ENCODE measurements at places on chromosomes 7 and 10.

DNA sequence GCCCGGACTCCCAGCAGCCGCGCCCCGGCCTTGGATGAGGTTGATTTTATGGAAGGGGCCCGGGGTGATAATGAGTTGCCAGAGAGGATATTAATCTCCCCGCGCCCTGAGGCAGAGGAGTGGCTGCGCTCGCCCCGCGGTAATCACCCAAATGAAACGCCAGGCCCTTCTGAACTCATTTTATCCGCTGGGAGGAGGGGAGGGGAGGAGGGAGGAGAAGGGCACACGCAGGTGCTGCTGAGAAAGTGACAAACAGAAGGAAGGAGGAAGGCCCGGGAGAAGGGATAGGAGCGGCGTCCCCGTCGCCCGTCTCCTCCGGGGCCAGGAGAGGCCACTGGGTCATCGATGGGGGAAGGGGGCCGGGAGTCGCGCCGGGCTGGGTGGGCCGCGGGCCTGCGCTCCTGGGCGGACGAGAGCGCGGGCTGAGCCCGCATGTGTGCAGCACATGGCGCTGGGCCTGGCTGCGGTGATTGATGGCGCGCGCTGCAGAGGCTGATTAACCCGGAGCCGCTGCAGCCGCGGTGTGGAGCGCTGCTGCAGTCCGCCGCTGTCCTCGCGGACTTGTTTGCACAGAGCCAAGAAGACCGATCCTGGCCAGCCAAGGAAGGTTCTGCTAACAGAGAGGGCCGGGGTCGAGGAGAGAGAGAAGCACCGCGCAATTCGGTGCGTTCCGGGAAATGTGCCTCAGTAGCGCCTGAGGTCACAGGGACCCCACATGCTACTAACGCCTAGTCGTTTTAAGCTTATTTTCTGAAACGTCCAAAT lies 6.5 kb downstream of the MNX1 start:
- DNase-seq: no peak

DNA sequence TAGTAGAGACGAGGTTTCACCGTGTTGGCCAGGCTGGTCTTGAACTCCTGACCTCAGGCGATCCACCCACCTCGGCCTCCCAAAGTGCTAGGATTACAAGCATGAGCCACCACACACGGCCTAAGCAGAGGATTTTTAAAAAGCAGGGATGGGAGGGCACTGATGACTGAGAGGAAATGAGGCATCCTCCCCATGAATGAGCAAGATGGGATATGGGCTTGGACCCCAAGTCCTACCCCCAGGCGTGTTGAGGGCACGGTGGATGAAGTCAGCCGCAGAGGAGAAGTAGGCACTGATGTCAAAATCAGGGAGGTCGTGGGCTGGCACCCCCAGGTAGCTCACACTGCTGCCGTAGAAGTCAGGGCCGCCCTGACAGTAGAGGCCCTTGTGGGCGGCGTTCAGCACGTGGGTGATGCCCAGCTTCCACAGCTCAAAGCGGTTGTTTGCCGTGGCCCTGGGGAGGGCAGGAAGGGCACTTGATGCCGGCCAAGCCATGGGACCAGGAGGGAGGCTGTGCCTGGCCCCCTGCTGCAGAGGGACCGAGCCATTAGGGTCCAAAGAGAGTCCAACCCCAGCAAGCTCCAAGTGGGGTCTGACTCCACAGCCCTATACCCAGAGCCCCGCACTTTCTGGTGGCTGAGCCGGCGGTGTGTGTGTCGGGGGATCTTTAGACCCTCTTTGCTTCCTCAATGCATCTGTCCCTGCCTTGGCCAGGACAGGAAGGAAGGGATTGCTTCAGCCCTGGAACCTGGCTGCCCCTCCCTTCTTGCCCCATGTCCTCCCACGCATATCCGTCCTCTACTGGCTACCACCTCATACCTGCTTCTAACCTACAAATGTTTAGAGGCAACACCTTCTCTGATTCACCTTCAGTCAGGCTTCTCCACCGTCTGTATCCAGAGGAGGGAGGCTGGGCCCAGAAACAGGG lies 3.4 kb upstream of the SAMD8 start:
- no peak for DNase-seq

DNA sequence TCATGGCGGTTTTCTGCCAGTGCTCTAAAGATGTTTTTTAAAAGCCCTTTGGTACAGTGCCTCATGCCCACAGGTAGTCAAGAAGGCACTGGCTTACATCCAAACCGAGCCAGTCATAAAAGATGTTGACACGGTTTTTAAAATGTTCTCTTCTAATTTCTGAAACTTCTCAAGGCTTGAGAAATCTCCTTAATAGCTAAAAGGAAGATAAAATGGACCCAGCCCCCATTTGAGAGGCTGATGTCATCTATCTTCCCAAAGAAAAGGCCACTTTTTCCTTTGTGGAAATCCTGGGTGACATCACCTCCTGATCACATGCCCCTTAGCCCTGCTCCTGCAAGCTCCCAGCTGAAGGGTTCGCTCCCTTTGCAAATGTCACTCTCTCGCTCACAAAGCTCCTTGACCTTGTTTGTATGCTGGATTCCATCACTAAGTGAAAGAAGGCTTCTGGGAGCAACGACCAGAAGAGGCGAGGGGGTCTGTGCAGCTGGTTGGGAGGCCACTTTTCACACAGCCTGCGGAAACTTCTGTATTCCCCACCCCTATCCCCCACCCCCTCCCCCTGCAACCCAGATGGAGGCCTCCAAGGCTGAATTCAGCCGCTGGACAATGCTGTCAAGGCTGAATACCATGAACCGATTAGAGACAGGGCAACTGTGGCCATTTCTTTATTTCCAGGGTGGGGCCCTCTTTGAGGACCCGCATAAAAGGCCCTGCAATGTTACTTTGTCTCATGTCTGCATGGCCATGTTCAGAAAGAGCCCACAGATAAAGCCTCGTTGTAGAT lies 122.8 kb downstream of the CUBN start:
- DNase-seq: no peak

GRCh38 chr7:28296571-28297483 lies 115.5 kb upstream of the CREB5 start:
- DNase-seq: no peak

- no peak for DNase-seq
These were observed 43.1 kb downstream of the BRAF start for GRCh38 chr7:140881507-140882228.

GRCh38 chr7:112596260-112596659 lies 115.5 kb downstream of the LSMEM1 start:
- no peak for DNase-seq

GRCh38 chr7:149743476-149744255 lies 29.7 kb downstream of the ZNF467 start:
- no peak for DNase-seq

- no peak for DNase-seq
These were observed 84.0 kb downstream of the ARL4A start for GRCh38 chr7:12771378-12771877.

DNA sequence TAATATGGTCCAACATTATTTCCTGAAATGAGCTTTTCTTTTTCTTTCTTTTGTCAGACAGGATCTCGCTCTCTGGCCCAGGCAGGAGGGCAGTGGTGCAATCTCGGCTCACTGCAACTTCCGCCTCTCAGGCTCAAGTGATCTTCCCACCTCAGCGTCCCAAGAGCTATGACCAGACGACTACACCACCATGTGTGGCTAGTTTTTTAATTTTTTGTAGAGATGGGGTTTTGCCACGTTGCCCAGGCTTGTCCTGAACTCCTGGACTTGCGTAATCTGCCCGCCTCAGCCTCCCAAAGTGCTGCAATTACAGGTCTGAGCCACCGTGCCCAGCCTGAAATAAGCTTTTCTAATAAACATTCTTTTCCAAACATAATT lies 48.6 kb downstream of the CUL2 start:
- DNase-seq: no peak

DNA sequence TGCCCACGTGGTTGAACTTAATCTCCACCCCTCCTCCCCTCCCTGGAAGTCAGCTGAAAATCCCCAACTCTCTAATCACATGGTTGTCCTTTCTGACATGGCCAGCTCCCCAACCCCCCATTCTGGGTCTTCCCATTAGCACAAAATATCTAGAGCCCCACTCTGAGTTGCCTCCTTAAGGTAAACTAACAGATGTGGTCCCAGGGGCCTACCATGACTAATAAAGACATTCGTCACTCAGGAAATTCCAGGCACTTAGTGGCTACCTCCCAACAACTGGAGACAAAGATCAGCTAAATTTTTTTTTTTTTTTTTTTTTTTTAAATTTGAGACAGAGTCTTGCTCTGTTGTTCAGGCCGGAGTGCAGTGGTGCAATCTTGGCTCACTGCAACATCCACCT lies 21.1 kb downstream of the CCDC126 start:
- DNase-seq: no peak

GRCh38 chr7:129468547-129468946 lies 33.8 kb upstream of the SMKR1 start:
- no peak for DNase-seq

- DNase-seq: no peak
These were observed 17.5 kb upstream of the CHST3 start for GRCh38 chr10:71946700-71947099.

DNA sequence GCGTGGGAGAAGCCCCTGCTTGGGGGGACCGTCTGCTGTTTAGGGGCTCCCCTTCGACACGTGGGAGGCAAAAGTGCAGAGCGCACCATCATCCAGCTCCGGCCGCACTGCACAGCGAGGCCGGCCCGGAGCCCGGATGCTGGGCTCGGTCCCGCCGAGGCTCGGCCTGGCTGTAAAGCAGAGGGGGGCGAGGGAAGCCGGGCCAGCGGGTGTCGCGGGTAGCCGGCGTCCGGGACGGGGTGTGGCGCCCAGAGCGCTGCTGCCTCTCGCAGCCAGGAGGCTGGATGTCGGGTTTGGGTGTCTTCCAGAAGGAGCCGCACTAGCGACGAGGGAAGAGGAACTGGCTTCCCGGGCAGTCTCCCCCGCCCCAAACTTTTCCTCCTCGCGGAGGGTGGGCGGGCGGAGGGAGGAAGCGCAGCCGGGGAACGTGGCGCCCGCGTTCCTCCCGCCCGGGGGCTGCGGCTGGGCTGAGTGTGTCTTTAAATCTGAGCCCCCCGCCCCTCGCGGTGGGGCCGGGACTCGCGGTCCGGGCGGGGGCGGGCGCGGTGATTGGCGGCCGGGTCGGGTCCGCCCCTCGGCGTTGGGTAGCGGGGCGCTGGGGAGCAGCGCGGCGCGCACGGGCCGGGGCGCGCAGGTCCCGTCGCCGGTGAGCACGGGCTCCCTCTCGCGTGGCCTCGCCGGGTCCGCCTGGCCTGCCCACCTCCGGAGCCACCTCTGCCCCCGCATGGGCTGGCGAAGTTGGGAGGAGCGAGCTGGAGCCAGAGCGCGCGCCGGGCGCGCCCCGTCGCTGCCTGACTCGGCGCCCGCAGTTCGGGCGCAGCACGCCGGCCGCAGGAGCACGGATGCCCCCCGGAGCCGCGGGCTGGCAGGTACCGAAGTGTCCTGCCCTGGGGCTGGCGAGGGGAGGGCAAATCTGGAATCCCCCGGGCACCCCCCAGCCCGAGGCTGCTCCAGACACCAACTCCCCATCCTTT lies at the start of gene PALD1:
Gene PALD1, plus strand, starts transcription at position 577 of the 974 bp plus-strand sequence. CDS start 47,185 bp downstream, outside the sequence.
- no peak for DNase-seq

DNA sequence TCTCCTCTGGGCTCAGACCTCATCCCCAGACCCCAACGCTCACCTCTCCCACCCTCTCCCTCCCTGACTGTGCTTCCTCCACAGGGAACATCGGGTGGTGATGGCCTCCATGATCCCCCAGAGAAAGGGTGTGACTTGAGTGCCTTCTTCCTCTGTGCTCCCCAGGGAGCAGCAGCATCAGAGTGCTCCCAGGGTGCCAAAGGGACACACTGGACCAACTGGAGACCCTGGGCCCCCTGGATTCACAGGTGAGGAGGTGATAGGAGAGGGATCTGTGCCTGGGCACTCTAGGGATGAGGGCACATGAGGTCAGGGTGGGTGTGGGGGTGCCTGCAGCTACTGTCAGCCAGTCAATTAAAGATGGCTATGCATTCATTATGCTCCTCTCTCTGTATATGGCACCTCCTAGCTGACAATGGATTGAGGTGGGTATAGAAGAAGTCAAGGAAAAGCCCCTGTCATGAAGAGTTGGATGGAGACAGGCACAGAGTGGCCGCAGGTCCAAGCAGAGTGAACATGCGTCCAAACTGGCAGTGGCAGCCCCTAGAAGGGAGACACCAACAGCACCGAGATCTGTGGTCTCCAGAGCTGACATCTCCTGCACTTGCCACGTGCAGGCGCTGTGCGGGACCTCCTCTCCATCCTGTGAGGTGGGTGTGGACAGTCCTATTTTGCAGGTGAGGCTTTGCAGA lies 15.5 kb upstream of the VOPP1 start:
- DNase-seq: no peak

DNA sequence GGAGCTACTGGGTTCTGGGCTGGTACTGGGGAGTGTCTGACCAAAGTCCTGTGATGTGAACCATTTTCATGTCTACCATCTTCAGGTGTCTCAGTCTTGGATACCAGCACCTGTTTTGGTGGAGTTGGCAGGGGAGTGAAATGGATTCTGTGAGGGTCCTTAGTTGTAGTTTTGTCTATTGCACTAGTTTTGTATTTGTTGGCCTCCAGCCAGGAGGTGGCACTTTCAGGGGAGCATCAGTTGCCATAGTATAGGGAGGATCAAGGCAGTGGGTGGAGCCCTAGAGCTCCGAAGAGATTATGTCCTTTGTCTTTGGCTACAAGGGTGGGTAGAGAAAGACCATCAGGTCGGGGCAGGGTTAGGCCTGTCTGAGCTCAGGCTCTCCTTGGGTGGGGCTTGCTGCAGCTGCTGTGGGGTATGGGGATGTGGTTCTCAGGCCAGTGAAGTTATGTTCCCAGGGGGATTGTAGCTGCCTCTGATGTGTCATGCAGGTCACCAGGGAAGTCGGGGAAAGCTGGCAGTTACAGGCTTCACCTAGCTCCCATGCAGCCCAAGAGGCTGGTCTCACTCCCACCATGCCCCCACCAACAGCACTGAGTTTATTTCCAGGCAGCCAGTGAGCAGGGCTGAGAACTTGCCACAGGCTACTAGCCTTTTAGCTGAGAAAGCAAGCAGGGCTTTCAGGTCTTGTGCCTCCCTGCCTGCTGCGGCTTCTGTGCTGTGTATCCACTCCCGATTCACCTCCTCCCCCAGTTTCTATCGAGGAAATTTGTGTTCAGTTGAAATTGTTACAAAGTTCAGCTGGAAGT lies 153.1 kb downstream of the ZNF365 start:
- DNase-seq: no peak

- DNase-seq: no peak
These were observed 11.1 kb upstream of the ARID5B start for GRCh38 chr10:61890430-61890829.

- no peak for DNase-seq
These were observed 17.1 kb downstream of the MBL2 start for GRCh38 chr10:52755297-52756062.

DNA sequence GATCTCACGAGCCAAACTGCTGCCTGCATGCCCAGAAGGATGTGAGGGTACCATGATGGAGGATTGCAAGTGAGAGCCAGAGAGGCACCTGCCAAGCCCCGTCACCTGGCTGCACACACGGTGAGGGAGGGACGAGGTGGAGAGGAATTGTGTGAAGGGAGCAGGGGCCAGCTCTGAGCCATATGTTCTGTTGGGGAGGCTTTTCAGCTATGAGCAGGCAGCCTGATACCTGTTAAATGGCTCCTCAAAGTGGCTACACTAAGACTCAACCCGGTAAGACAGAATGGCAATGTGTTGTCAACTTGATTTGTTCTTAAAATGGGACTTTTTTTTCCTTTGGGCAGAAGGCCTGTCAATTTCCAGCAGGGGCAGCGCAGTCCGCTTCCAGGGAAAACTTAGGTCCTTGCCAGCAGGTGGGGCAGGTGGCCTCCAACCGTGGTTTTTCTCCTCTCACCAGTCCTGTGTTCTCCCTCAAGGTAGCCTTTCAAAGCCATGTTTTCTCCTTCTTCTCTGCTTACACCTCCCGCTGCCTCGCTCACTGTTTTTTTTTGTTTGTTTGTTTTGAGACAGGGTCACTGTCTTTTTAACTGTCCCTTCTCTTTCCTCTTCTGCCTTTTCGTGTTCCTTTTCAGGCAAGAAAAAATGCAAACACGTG lies 57.7 kb upstream of the ZNRF2 start:
- DNase-seq: peak; percentile 48
